ENCODE measurements at places on chromosomes 12 and 14.

GRCh38 chr14:32826404-32827082 lies 112.1 kb upstream of the NPAS3 start:
- no peak for DNase-seq

DNA sequence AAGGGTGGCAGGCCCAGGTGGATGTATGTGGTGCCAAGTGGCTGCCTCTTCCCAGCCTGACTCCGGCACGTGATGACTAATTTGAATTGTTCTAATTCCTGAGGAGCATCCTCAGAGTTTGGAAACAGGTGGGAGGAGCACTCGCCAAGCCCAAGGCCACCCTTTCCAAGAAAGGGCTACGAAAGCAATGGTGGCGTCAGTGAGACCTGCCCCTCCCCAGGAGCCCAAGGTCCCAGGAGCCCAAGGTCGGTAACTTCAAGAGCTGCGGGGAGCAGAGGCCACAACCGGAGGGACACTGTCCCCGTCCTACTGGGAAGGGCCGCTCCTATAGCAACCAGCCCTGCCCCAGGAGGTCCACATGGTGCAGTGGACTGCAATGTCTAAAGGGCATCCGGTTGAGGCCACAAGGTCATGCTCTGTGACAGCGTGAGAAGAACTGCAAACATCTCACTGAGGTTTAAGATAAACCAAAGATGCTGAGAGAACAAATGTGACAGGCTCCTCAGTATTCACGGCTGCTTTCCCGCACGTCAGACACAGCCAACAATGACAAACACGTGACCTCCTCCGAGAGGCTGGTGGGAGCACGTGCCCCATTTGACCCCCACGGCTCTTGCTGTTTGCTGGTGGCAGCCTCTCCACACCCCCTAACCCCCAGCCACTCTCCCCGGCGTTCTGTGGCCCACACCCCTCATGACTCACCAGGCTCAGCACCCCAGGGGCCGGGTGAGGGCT lies 79.6 kb downstream of the ITPK1 start:
- no peak for DNase-seq

DNA sequence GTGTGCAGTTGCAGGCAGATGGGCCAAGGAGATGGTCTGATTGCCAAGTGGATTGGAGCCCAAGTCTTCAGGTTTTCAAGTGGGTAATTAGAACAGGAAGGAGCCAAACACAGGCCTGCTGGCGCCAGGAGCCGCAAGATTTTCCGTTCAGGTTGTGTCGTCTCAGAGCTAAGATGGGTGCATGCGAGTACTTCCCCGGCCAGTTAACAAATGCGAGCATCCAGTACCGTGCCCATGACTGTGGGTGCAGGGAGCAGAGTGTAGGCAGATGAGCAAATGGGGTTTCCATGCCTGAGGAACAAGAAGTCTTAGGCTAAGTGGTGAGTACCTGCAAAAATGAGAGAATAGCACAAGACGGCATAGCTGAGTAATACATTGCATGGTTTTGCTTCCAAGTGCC lies 90.5 kb downstream of the CHST11 start:
- DNase-seq, result no peak

DNA sequence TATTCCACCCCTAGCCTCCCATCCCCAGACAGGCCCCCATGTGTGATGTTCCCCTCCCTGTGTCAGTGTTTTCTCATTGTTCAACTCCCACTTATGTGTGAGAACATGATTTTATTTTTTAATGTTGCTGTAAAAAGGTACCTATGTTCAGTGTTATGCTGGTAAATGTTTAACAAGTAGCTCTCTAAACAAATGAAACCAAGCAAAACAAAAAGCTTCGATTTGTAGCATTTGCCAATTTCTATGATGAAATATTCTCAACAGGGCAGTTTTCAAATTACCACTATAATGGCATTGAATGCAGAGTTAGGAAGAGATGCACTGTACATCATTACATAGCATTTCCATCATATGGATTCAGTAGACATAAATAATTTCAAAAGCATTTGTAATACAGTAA lies 410.6 kb downstream of the MDGA2 start:
- no peak for DNase-seq

- DNase-seq, result no peak
These were observed 15.5 kb upstream of the PHLDA1 start for GRCh38 chr12:76047060-76047459.

GRCh38 chr14:82239223-82239622 lies 705.6 kb upstream of the SEL1L start:
- no peak for DNase-seq

GRCh38 chr12:64172143-64172970 lies 49.7 kb downstream of the KICS2 start:
- DNase-seq, result no peak

- DNase-seq, result no peak
These were observed 21.9 kb upstream of the FGD4 start for GRCh38 chr12:32377344-32378055.

GRCh38 chr12:105331805-105332251 lies 1.3 kb downstream of the C12orf75 start:
- peak; percentile 53 for DNase-seq

- DNase-seq, result no peak
These were observed 18.5 kb upstream of the DHRS7 start for GRCh38 chr14:60183741-60184140.

DNA sequence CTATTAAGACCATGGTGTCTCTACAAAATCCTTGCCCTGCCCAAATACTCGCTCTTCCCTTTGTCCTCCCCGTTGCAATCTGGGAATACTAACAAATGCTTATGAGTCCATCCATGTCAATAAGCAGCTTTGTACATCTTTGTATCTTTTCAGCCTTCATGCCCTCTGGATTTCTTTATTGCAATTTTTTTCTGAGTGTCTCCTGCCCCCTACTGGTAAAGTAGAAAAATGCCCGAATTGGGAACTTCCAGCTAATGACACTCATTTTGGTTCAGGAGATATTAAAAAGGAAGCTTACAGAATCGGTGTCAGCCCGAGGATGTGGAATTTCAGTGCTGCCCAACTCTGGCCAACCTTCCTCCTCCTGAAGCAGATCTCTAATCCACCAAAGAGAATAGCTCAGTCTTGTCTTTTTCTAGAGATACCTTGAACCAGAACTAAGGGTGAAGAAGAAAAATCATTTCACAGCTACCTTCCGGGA lies 46.0 kb downstream of the SH2B3 start:
- no peak for DNase-seq

DNA sequence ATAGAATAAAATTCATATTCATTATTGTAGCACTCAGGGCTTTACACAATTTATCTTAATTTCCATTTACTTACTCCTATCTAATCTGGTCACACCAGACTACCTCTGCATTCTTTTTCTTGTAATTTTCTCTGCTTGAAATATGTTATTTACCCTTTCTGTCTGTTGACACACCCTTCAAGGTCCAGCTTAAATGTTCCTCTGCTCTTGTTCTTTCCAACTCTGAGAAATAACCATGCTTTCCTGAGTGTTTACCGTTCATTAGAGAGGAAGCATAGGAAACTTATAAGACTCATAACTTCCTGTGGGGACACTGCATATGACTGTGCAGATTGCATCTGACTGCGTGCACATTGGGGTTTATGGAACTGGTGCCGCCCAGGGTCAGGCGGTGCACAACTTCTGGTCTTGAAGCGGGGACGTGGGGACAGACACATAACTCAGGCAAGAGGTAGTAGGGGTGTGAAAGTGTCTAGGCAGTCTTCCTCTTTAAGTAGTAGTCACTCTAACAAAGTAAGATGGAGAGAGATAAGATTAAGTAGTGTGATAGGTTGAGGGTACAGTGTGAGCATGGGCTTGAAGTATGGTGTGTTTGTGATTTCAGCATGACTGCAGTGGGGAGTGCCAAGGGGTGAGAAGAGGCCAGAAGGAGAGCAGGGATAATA lies 42.6 kb upstream of the FOXJ2 start:
- DNase-seq, result peak; percentile 19

- DNase-seq, result no peak
These were observed 73.0 kb downstream of the PTPN21 start for GRCh38 chr14:88481794-88482193.

DNA sequence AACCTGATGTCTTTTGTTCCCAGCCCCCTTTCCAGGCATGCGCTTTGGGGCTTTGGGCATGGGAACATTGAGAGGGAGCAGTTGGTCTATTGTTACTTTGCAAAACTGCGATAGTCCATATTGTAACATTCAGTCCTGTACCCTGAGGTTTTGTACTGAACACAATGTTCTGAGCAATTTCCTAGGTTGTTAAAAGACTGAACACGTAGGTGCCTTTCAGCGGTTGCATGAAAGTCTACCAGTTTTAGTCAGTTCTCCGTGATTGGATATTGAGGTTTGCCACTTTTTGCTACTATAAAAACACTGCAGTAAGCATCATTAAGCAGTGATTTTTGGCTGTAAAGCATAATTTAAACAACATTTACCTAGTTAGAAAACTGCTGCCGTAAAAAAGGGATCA lies 20.1 kb downstream of the NGB start:
- DNase-seq, result no peak

- DNase-seq, result peak; percentile 81
These were observed 15.9 kb upstream of the HHIPL1 start for GRCh38 chr14:99628887-99629618.

- DNase-seq, result no peak
These were observed 43.9 kb upstream of the MDM1 start for GRCh38 chr12:68375756-68376695.
